ENCODE measurements at places on chromosomes 2 and 18.

DNA sequence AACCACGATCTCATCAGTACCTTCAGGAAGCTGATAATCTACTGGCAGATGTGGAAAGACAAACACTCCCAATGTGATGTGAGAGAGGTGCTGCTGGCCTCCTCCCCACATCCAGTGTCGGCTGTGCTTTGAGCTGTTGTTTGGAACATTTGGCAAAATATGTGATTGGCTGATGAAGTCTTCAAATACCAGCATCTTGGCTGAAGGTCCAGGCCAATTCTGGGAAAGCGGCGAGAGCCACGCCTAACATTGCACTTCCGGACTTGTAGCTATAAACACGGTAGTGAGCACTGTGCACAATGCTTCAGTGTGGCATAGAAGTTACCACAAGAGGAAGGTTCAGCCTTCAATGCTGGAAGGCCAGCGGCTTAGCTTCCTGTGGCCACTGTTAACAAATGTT, 198.8 kb downstream of the DCDC2C start:
- no peak for DNase-seq

DNA sequence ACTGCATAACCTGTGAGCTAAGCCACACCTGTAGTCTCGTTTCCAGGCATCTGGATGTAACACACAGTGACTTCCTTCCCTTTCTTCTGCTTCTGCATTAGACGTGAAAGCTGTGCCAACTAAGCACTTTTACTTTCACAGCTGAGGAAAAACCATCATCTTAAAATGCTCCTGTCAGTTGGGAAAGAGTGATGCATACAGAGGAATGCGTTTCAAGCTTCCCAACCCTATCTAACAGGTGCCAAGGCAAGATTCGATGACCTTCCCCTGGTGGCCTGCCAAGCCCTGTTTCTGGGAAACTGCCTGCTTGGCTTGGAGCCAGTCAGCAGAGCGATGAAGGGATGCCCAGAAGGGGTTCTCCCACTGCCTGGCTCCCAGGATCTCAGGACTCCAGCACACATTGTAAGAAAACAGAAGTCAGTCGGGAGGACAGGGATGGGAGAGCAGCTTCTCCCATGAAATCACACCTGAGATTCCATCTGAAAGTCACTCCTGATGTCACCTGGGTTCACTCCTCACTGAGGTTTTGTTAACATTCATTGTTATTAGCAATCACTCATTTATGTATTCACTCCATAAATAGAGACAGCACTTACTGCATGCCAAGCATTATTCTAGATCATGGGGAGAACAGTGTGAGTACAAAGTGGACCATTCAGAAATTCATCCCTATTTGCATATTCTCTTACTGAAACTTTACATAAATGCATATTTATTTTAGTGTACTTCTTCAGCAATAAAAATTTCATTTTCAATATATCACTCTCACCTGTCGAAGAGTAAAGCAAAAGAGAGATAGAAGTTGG, 64.1 kb downstream of the DTNA start:
- DNase-seq: no peak

DNA sequence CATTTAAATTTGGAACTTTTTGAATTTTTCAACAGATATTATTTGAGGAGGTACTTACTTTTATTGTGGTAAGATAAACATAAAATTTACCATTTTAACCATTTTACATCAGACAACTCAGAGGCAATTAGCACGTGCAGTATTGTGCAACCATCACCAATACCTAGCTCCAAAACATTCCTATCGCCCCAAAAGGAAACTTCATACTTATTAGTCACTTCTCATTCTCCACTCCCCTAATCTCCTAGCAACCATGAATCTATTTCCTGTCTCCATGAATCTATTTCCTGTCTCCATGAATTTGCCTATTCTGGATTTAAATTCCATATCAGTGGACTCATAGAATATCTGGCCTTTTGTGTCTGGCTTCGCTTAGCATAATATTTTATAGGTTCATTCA, 69.9 kb upstream of the FAM136A start:
- no peak for DNase-seq

GRCh38 chr2:47205576-47206141, 50.6 kb upstream of the STPG4 start:
- no peak for DNase-seq

- DNase-seq: no peak
These were observed 15.0 kb downstream of the CRACDL start for GRCh38 chr2:98921062-98921461.

DNA sequence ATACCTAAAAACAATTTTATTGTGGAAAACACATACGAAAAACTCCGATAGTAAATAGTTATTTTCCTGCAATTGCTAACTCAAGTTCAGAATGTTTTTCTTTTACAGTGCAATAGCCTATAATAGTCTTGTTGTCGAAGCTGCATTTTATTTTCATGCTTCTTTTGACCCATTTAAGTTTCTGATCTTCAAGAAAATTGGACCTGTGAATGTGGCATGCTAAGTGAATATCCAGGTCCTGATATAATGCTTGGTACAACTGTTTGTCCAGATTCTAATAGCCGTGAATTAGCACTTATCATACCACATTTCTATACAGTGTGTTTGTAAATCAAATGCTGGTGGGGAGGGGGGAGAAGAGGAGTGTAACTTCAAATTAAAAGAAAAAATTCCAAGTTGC, 3.0 kb upstream of the ONECUT2 start:
- DNase-seq: no peak

DNA sequence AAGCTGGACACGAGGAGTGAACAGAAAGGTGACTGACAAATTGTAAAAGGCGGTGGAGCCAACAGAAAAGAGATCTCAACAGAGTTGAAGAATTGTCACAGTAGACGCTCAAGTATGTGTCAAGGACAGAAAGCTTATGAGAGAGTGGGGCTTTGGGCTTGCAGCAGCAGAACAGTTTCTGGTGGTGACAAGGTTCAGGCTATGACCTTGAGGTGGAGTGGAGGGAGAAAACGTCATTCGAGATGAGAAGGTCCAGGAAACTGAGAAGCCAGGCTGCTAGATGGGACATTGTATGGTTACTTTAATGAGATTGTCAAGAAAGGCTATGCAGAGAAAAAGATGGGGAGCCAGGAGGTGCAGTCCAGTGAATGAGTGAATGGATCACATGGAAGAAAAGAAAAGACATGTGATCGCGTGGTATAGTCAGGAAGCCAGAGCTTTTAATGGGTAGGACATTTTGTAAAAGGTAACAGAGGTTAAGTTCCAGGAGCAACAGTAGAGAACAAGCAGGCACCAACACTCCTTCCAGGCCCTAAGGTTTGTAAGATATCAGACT, 91.1 kb upstream of the EPC2 start:
- DNase-seq: no peak

GRCh38 chr2:142603759-142604158, 273.7 kb upstream of the KYNU start:
- DNase-seq: no peak

DNA sequence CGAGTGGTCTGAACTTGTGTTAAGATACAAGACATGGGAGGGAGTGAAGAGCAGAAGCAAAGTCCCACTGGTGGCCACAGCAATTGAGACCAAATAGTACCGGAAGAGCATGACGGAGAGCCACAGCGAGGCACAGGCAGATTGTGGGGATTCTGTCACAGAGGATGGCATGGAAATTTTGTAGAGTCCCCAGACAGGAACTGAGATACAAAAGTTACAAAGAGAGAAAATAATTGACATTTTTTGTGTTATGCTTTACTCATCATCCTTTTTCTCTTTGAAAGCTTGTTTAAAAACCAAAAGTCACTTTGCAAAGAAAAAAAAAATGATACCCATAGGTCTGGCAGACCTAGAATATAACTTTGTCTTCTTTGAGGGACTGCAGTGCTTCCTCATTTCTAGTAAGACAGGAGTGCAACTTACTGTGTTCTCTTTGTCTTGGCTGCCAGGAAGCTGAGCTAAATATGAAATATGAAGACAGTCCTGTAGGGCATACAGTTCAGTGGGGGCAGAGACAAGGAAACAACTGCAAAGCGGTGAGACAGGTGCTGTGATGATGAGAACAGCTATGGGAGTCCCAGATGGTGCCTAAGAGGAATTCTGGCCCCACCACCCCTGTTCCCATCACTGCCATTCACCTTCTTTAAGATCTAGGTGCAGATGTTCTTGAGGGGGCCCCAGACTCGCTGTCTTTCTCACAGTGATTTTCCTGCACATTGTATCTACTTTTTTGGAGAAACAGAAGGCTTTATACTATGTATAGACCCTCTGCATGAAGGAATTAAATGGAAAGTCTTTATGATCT, 5.2 kb downstream of the ARHGAP25 start:
- no peak for DNase-seq

GRCh38 chr2:128557831-128558241, 239.2 kb upstream of the HS6ST1 start:
- no peak for DNase-seq

GRCh38 chr2:18690342-18690741, 101.0 kb upstream of the NT5C1B start:
- DNase-seq: no peak

DNA sequence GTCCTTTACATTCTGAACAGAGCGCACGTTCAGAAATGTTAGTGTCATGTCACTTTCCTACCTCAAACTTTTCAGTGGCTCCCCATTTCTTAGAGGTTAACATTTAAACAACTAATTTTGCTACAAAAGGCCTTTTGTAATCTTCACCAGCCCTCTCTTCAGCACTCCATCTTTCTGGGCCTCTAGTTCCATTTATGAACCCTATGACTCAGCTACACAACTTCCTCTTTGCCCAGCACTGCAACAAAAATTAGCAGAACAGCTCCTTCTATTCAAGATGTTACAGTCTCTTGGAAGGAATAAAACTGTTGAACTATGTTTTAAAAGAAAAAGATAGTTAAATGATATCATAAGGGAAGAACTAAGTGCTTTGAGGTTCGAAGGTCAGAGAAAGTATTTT, 139.9 kb downstream of the VWC2L start:
- no peak for DNase-seq

GRCh38 chr2:3125761-3126130, 251.9 kb downstream of the EIPR1 start:
- no peak for DNase-seq

DNA sequence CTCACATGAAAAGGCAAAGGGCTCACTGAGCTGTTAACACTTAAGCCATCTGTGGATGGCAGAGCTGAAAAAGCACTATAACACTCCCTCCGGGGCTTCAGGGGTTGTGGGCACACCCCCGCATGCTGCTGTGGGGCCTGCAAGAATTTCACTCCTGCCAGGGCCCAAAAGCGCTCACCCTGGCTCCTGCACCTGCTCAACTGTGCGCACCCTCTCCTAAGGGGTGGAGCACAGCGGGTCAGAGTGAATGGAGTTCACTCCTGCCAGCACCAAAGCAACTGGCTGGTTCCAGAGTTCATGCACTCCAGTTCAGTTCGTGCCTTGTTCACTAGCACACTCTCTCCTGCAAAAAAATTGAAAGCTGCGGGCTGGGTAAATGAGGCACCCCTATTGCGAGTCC, 814.2 kb upstream of the SLC39A10 start:
- no peak for DNase-seq

- no peak for DNase-seq
These were observed 1612.6 kb upstream of the NXPH2 start for GRCh38 chr2:140392824-140393223.

DNA sequence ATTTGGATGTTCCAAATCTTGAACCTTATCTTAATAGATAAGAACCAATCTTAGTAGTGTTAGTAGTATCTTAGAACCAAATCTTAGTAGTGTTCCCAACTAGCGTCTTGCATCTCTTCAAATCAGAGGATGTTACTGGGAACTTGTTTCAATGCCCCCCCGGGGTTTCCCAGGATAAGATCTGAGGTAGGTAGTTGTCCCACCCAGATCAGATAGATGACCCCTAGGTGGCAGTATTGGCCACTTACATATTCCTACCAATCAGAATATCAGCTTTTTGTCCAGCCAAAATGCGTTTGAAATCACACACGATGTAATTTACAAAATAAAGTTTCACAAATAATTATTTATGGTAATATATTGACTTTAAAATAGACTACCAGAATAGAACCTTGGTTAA, 314.8 kb downstream of the MBD2 start:
- no peak for DNase-seq

DNA sequence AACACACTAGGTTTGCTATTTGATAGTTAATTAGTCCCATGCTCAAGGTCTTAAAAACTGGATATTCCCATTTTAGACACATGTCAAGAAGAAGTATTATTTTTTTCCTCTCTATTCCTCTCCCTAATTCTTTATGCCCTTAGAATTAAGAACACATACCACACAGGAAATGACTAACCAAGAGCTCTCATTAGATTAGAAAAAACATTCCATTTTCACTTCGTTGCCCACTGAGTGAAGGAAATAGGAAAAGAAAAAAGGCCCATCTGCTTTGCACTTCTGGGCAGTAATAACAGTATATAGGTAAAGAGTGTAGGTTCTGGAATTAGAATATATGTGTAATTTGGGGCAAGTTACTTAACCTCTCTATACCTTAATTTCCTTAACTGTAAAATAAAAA, 26.9 kb downstream of the ACADL start:
- no peak for DNase-seq

GRCh38 chr2:147463881-147464520, 380.8 kb upstream of the ACVR2A start:
- no peak for DNase-seq

DNA sequence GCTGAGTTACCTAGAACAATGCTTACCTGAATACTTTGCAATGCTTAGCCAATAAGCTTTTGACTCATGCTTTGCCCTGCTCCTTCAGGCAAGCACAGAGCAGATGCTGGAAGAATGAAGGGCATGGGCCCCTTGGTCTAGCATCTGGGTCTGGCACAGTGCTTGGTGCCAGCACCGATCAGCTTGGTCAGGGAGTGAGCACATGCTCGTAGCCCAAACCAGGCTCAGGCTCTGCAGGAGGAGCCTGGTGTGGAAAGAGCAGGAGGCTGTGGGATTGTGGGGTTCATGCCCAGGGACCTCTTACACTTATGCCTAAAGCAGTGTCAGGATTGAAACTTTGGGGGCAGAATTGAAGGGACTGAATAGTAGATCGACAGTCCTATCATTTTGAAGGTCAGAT, 283.7 kb upstream of the PXDN start:
- no peak for DNase-seq

GRCh38 chr2:186949726-186950256, 100.8 kb upstream of the ZSWIM2 start:
- no peak for DNase-seq

GRCh38 chr2:133223226-133223625, 345.0 kb downstream of the NCKAP5 start:
- no peak for DNase-seq

DNA sequence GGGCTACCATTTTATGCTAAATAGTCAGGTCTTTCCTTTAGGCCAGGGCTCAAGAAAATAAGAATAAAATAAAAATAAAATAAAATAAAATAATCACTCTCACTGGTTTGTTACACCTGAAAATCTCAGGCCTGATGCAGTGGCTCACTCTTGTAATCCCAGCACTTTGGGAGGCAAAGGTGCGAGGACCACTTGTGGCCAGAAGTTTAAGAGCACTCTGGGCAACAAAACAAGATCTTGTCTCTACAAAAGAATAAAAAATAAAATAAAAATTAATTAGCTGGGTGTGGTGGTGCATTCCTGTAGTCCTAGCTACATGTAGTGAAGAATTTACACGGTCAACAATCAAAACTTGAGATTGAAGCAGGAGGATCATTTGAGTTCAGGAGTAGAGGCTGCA, 159.4 kb downstream of the NRXN1 start:
- no peak for DNase-seq
